Globus pallidus (tissue), 1 donor: ENCODE measurements at places on chromosomes 4 and X.

GRCh38 chr4:164799410-164799809 lies 45.5 kb downstream of the SMIM31 start:
- no peak for DNase-seq

DNA sequence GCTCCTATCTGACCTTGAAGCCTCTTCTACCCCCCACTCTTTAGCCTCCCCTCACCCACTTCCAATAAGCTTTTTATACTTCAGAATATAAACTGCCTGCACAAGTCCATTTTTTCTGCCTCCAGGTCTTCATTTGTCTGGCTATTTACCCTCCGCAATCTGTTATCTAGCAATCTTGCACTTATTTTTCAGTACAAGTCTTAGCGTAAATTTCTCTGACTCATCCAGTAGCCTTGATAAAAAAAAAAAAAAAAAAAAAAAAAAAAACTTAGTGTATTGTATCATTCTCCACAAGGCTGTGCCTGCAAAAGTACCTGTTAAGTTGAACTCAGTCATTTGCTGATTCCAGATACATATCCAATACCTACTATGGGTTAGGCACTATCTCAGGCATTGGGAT lies 219.5 kb upstream of the DKK2 start:
- DNase-seq, result no peak

- no peak for DNase-seq
Observed at GRCh38 chr4:3685081-3685645, 81.0 kb upstream of the ADRA2C start.

DNA sequence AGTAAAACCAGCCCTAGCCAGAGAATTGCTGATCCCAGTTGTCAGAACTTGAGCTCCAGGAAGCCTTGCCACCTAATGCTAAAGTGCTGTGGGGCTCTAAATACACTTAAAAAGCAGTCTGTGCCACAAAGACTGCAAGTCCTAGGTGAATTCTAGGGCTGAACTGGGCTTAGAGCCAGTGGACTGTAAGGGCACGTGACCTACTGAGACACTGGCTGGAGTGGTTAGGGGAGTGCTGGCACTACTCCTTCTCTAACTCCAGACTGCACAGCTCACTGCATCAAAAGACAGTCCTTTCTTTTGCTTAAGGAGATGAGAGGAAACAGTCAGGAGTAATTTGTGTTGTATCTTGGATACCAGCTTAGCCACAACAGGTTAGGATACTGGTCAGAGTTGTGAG lies 1240.2 kb downstream of the FAM133A start:
- DNase-seq, result no peak
